ENCODE measurements at places on chromosomes 12 and 14. TPM values are rescaled to one million over a fixed set of nuclear protein-coding genes. Genes with fewer than 3 reads are reported as not detected.

FOXN4 gene
- total RNA-seq: 0.04 TPM

NXPH4 gene
- 1.2 TPM for total RNA-seq

NOVA1 gene
- 7.9 TPM for total RNA-seq

KCNJ8 gene
- 38.7 TPM for total RNA-seq

SLC6A15 gene
- total RNA-seq: 0.98 TPM

NUBPL gene
- 11.2 TPM for total RNA-seq

NDRG2 gene
- total RNA-seq: 99.9 TPM

PLEKHH1 gene
- 0.75 TPM for total RNA-seq

SPATA7 gene
- total RNA-seq: 13.3 TPM

IQSEC3 gene
- total RNA-seq: 1.1 TPM

DNA sequence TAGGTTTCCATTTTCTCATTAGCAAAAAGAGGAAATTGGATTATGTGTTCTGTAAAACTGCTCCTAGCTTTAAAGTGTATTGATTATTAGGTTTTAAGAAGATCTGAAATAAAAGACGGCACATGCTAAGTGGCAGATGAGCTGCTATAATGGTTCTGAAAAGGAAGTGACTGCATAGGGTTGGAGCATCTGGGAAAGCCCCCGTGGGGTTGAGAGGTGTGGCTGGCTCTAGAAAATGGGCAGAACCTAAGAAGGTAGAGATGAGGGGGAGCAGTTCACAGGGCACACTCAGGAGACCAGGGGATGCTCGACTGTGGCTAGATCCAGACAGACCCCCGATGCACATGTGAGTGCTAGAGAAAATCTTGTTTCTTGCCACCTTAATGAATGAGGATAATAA is 1.9 kb downstream of the IFNG-AS1 start:
- no peaks in the 10 kb centered on the region for H3K36me3 ChIP-seq
- H3K4me3 ChIP-seq: no peak overlapping the region
- no peaks in the 10 kb centered on the region for H3K27me3 ChIP-seq

DNA sequence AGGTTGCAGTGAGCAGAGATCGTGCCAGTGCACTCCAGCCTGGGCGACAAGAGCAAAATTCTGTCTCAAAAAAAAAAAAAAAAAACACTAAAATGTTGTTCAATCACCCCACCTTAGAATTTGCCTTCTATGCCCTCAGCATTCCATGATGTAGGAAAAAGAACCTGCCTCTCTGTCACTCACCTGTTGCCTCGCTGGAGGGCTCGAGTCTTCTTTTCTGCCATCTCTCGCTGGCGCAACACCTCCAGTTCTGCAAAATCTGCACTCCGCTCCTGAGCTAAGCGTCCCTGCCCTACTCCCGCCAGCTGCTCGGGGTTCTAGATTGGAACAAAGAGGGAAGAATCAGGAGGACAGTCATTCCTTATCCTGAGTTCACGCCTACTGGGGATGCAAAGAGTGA is 17.9 kb downstream of the TIMELESS start:
- H3K4me3 ChIP-seq: no peak overlapping the region
- no peaks in the 10 kb centered on the region for H3K27me3 ChIP-seq
- no peaks in the 10 kb centered on the region for H3K4me1 ChIP-seq

DNA sequence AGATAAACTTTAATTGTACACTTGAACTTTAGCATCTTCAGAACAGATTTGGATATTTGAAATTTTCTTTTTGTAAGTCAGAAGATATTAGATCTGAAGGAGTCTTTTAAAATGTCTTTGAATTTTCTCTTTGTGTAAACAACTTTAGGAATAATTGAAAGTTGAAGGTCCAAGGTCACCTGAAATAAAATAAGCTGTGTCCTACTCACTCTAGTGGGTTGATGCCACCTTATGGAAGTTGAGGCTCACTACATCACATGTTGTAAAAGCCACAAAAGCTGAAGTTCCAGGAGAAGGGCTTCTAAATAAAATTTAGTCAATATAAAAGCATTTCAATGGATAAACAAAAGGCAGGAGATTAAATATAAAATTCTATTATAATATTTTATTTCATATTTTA is 122.0 kb upstream of the ATXN7L3B start:
- H3K4me1 ChIP-seq: no peaks in the 10 kb centered on the region
- no peak overlapping the region for H3K4me3 ChIP-seq
- H3K27ac ChIP-seq: no peak overlapping the region
- no peaks in the 10 kb centered on the region for H3K36me3 ChIP-seq
- peak; percentile 25 for DNase-seq

- H3K4me1 ChIP-seq: no peaks in the 10 kb centered on the region
- H3K27me3 ChIP-seq: no peaks in the 10 kb centered on the region
- H3K4me3 ChIP-seq: no peak overlapping the region
- no peaks in the 10 kb centered on the region for H3K36me3 ChIP-seq
- no peak for DNase-seq
- no peak overlapping the region for H3K27ac ChIP-seq
Measured at GRCh38 chr14:95037273-95037672, 120.1 kb downstream of the DICER1 start.

- DNase-seq: no peak
- H3K27me3 ChIP-seq: no peaks in the 10 kb centered on the region
- H3K4me3 ChIP-seq: no peak overlapping the region
Measured at GRCh38 chr14:101969481-101969880, 5.1 kb downstream of the DYNC1H1 start.

DNA sequence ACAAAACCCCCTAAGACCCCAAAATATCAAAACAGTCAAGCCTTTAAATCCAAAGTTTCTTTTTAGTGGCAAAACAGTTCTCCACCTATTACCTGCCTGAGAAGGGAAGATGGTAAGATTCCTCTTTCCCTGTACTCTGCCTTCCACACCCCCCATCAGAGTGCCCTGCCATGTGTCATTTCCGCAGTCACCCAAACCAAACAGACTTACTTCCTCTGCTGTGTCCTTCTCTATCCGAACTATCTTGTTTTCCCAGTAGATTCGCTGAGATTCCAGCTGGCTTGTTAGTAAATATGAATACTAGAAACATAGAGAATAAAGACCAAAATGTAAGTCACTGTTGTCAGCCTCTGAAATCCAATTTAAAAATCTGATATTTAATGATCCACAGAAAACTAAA is 30.4 kb downstream of the BRAP start:
- no peak overlapping the region for H3K4me3 ChIP-seq
- H3K4me1 ChIP-seq: no peaks in the 10 kb centered on the region
- no peak for DNase-seq
- H3K27ac ChIP-seq: no peak overlapping the region
- peaks cover 59% of the 10 kb centered on the region for H3K36me3 ChIP-seq

- H3K36me3 ChIP-seq: no peaks in the 10 kb centered on the region
- H3K4me3 ChIP-seq: no peak overlapping the region
- H3K4me1 ChIP-seq: peaks cover 31% of the 10 kb centered on the region
- peak; percentile 77 for DNase-seq
- H3K27ac ChIP-seq: no peak overlapping the region
Measured at GRCh38 chr14:95185033-95185766, 27.9 kb upstream of the DICER1 start.

- peaks cover 4% of the 10 kb centered on the region for H3K4me1 ChIP-seq
- no peak overlapping the region for H3K4me3 ChIP-seq
- peaks cover 32% of the 10 kb centered on the region for H3K27me3 ChIP-seq
- H3K27ac ChIP-seq: no peak overlapping the region
Measured at GRCh38 chr12:109553906-109554500, 19.3 kb downstream of the MMAB start.

DNA sequence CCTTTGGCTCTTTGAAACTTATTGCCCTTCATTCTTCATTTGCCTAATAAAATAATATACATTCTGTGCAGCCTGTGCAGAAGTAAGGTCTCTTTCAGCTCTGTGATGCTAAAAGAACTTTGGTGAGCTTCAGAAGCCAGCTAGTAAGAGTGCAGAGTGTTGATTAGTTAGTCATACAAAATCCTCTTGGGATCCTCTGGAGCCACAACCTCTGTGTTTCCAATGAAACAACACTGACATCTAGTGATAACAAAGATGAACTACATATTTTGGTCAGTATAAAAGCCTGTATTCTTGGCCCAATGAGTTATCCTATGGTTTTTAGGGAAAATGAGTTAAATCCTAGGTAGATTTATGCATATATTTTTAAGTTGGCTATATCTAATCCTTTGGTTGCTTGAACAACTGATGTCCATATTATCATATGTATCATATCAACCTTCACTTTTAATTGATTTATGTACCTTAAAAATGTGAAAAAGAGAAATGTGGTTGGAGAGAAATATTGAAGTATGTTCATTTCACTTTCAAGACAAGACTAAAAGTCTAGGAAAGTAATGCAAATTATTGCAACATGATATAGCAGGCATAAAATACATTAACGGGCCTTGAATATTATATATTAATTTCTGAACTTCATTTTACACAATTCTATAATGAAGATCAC is 158.4 kb downstream of the KLHL28 start:
- DNase-seq: peak; percentile 75
- H3K4me3 ChIP-seq: no peak overlapping the region
- no peaks in the 10 kb centered on the region for H3K27me3 ChIP-seq
- no peaks in the 10 kb centered on the region for H3K4me1 ChIP-seq
- no peak overlapping the region for H3K27ac ChIP-seq

- H3K4me1 ChIP-seq: no peaks in the 10 kb centered on the region
- no peaks in the 10 kb centered on the region for H3K27me3 ChIP-seq
- H3K36me3 ChIP-seq: no peaks in the 10 kb centered on the region
- no peak for DNase-seq
- no peak overlapping the region for H3K27ac ChIP-seq
Measured at GRCh38 chr12:26651036-26651435, 182.0 kb downstream of the ITPR2 start.

- H3K27ac ChIP-seq: no peak overlapping the region
- no peaks in the 10 kb centered on the region for H3K36me3 ChIP-seq
Measured at GRCh38 chr14:55611859-55612258, 31.9 kb downstream of the KTN1 start.

- H3K4me3 ChIP-seq: no peak overlapping the region
- H3K4me1 ChIP-seq: peaks cover 3% of the 10 kb centered on the region
- peak overlapping the region; percentile 69 for H3K27ac ChIP-seq
- no peaks in the 10 kb centered on the region for H3K27me3 ChIP-seq
- DNase-seq: peak; percentile 43
Measured at GRCh38 chr12:88638388-88638787, 58.1 kb upstream of the KITLG start.

DNA sequence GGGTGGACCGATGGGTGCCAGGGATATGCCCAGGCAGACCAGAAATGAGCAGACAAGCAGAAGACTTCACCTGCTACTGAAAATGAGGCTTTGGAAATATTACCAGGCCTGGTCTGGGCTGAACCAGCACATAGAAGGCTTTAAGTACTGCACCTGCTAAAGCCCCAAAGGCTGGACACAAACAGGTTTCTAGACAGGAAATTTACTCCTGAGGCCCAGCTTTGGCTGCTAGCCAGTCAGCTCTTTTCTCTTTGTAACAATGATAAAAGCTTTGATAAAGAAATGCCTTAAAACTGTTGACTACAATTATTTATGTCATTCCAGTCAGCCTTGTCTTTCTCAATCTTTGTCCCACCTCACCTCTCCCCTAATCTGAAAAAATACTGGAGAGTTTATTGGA is 228.9 kb upstream of the EGLN3 start:
- DNase-seq: no peak
- peaks cover 11% of the 10 kb centered on the region for H3K4me1 ChIP-seq
- no peak overlapping the region for H3K4me3 ChIP-seq
- no peak overlapping the region for H3K27ac ChIP-seq

DNA sequence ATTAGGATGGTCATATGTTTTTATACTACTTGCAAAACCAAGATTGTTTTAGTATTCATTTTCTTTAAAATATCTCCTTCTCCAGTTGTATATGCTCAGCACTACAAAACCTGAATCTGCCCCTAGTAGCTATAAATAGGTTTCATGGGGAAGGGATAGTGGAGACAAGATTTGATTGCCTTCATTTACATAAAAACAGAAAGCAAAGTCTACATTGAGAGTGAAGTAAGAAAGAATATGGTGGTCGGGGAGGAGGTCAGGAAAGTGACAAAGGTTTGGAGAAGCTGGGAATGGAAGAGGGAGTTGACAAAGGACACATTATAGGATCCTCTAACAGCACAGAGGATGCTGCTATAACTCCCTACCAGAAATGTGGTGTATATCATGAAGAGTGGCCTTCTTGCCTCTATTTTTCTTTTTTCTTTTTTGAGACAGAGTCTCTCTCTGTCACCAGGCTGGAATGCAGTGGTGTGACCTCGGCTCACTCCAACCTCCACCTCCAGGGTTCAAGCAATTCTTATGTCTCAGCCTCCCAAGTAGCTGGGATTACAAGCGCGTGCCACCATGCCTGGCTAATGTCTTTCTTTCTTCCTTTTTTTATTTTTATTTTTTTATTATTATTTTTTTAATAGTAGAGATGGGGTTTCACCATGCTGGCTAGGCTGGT is 6.6 kb upstream of the LRP6 start:
- no peak overlapping the region for H3K27ac ChIP-seq
- H3K4me3 ChIP-seq: no peak overlapping the region
- no peak for DNase-seq
- no peaks in the 10 kb centered on the region for H3K36me3 ChIP-seq

DNA sequence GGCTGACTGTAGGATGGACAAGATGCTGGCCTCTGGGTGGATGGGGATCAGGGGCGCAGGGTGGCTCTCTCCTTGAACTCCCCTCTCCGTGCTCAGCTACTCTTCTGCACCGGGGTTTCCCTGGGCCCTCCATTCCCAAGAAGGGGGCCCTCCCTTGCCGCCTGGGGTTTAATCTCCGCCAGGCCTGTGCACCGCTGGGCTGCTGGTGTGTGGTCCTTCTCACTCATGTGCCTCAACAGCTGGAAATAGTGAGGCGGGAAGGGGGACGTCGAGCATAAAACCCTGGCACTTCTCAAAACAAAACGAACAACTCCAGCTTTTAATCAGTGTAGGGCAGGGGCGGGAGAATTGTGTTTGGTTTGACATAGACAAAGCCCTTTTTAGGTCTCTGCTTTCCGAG is 19.0 kb upstream of the SMOC1 start:
- H3K4me3 ChIP-seq: no peak overlapping the region
- DNase-seq: no peak
- H3K36me3 ChIP-seq: no peaks in the 10 kb centered on the region
- H3K27me3 ChIP-seq: peaks cover 3% of the 10 kb centered on the region
- no peak overlapping the region for H3K27ac ChIP-seq
- no peaks in the 10 kb centered on the region for H3K4me1 ChIP-seq

Data from muscle of leg (tissue), 16 donors.